NT2/D1 (cell line): ENCODE measurements at places on chromosomes 5 and 9.

- DNase-seq, result no peak
Measured at GRCh38 chr5:175778951-175779503, 92.4 kb upstream of the CPLX2 start.

DNA sequence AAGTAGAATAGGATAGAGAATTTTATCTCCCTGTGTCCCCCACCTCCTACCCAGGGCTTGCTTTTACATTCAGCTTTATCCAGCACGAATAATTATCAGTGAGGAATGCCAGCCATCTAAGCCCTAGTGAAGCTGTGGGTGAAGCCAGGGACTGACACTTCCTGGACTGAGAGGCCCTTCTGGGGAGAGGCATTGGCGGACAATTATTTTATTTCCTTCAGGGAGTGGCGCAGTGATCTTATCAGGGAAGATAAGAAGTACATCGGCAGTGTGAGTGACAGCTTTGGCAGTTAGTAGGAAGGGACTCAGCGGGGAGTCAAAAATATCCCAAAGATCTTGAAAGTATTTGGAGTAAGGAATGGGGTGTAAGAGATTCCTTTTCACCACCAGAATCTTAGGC lies 34.9 kb upstream of the RPS23 start:
- no peak for DNase-seq

GRCh38 chr5:170471551-170472178 lies 32.2 kb upstream of the KCNIP1 start:
- DNase-seq, result no peak

DNA sequence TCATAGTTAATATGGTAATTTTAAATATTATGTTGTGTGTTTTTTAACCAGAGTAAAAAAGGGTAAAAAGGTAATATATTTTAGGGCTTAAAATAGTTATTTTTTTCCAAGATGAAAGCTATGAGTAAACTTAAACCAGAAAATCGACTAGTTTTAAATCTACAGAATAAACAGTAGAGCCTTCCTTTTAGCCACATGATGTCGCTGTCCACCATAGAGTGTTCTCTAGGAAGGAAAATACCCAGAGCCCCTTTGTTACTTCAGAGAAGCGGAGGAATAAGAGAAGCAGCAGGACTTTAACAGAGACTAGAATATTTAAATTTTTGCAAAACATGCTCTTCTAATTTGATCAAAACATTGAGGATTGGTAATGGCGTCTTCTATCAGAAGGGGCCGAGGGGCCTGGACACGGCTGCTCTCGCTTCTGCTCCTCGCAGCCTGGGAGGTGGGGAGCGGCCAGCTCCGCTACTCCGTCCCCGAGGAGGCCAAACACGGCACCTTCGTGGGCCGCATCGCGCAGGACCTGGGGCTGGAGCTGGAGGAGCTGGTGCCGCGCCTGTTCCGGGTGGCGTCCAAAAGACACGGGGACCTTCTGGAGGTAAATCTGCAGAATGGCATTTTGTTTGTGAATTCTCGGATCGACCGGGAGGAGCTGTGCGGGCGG lies at the start of gene PCDHA2:
TSS of gene PCDHA2 (plus strand) at position 258 of the 664 bp plus-strand sequence.
- DNase-seq, result no peak

DNA sequence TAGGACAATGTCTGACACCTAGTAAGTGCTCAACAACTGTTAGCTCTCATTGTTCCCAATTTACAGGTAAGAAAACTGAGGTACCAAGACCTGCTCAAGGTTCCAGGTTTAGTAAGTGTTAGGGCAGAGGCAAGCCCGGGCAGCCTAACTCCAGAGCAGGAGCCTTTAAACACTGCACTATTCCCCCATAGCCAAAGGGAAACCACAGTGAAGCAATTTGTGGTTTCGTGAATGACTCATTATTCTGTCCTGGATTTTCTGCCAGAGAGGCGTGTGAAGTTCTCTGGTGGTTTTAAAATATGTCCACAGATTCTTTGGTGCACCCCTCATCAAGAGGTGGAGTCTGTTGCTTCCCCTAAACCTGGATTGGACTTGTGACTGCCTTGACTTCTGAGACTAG lies 1.0 kb upstream of the MCC start:
- DNase-seq, result no peak

- no peak for DNase-seq
Measured at GRCh38 chr5:150075806-150076205, 10.5 kb downstream of the CSF1R start.

- peak; percentile 5 for DNase-seq
Measured at GRCh38 chr5:169873642-169874041, 106.7 kb downstream of the INSYN2B start.

DNA sequence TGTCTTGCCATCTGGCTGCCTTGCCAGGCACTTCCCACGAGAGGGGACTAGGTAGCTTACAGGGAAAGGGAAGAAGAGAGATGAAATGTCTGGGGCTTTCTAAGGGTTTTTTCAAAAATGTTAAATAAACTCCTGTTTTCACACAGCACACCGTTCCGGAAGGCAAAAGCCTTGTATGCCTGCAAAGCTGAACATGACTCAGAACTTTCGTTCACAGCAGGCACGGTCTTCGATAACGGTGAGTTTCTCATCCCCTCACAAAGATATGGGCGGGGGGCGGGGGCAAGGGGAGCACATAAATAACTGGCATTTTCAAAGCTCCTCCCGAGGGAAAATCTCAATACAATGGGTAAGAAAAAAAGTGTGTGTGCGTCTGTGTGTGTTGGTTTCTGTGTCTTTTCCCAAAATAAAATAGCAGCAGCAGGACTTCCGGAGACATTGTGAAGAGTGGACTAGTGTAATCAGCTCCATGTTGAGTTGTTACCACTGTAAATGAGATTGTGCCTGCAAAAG lies 189.6 kb downstream of the NR3C1 start:
- no peak for DNase-seq
